Right renal pelvis (tissue), 4 donors: ENCODE measurements at places on chromosomes 6 and 20.

DNA sequence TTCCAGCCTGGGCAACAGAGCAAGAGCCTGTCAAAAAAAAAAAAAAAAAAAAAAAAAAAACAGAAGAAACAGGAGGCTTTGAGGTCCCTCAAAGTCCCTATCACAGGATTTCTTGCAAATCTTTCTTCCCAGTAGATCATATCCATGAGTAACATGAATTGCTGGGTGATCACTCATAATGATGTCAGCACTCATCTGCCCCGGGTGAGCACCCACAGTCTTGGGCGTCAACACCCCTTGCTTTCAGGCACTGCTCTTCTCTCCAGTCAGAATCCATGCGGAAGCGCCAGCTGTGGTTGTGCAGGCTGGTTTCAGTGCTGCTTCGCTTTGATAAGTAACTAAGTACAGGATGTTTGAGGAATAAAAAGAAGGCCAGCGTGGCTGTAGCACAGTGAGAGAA is 40.2 kb upstream of the INSM1 start:
- no peak for DNase-seq

DNA sequence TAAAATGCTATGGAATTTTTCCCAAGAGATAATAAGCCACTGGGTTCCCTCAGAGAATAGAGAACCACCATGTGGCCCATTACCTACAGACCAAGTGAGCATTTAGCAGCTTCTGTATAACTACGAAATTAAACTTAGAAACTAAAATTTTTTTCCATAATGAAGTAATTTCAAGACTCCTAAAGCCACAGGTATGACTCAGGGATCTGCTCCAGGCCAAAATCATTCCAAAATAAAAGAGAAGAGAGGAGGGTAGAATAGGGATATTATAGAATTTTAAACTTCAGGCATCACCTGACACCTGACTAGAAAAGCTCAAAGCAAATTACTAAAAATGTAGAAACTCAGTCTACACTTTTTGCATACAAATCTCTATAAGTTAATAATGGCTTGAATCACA is 108.9 kb upstream of the DST start:
- DNase-seq = no peak

- DNase-seq = no peak
Measured at GRCh38 chr20:36646678-36647077, 682 bp upstream of the SLA2 start.

DNA sequence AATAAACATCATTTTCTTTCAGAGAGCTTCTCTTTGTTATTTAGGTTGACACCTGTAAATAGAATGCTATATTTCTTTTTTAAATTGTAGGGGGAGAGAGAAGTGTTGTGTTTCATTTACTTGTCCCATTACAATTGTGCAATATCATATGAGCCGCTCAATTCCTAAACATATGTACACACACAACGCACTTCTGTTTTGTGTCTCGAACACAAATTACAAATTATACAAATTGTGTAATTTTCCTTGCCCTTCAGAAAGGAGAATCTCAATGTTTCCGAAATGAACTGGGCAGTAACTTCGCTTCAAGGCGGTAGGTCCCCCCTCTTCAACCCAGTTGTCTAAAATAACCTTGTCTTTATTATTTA is 2.6 kb upstream of the ABT1 start:
- DNase-seq = no peak

DNA sequence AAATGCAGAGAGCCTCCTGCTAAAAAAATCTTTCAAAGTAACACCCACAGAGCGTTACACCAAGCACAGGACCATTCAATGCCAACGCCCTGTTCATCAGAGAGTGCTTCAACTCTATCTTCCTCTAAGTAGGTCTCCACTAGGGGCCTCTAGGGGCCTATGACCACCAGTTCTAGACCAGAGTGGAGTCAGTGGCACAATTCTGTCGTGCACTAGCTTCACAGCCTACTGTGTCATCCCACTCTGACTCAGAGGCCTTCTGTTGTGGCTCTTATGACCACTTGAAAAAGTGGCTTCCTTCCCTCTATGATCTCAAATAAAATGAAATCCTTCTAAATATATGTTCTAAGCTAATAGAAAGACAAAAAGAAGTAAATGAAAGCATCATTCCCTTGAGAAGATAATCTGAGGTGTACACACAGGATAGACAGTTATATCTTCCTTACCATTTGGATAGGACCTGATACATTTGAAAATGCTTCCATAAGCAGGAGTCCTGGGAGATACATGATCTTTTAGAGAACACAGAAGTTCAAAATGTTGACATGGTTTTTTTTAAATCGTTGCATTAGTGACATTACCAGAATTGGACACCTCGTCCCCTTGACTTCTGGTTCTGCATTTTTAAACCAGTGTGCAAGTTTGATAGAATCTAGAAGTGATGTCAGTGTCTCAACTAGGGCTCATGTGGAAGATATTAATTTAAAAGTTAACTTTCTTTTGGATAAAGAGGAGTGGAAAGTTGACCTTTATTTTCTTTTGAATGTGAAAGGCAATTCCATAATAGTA is 151.9 kb downstream of the SH3BGRL2 start:
- DNase-seq = no peak

DNA sequence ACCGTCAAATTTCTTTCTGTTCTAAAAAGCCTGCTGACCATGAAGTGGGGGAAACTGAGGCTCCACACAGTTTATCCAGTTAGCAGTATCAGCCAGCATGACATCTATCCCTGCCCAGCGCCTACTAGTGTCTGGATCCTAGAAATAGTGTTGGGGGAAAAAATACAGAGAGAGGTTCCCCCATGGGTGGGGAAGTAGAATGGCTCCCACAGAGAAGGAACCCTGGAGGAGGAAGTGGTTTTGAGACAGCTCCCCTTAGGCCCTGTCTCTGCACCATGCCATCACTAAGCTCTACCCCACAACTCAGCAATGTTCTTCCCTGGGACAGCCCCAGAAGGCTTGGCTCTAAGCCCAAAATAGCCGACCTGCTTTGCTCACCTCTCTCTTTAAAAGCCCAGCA is 153.4 kb downstream of the MBOAT1 start:
- DNase-seq = no peak

- peak; percentile 52 for DNase-seq
Measured at GRCh38 chr6:116268589-116269293, 11.0 kb downstream of the TSPYL1 start.

DNA sequence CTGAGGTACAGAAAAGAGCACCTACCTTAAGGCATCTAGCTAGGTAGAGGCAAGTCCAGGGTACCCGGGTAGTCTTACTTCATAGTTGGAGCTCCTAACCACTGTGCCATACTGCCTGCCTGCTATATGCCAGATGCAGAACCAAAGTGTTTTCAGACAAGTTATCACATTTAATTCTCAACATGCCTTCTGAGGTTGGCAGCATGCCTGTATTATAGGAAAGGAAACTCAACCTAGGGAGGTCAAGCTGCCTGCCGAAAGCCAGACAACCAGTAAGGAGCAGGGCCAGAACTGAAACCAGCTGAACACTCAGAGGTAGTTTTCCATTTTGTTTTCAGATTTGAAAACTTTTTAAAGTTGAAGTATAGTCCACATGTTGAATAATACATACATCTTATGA is 5.4 kb downstream of the CTNNBL1 start:
- no peak for DNase-seq

DNA sequence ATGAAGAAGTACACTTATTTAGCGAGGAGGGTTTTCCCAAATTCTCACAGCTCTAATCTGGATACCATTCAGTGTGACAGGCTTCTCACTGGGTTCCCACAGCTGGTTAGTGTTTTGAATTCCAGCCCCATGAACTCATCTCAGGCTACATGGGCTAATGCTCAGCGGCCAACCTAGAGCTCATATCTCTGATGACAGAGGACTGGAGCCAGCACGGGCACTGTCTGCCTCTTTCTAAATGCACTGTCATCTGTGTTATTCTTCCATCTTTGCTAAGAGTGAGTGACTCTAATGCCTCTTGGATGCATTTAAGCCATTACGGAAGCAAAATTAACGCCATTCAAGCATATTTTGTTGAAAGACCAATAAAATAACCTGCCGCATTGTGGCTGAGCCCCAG is 308.9 kb upstream of the JAG1 start:
- DNase-seq = no peak

GRCh38 chr6:110813338-110814101 is 1.7 kb downstream of the CDK19 start:
- peak; percentile 13 for DNase-seq

DNA sequence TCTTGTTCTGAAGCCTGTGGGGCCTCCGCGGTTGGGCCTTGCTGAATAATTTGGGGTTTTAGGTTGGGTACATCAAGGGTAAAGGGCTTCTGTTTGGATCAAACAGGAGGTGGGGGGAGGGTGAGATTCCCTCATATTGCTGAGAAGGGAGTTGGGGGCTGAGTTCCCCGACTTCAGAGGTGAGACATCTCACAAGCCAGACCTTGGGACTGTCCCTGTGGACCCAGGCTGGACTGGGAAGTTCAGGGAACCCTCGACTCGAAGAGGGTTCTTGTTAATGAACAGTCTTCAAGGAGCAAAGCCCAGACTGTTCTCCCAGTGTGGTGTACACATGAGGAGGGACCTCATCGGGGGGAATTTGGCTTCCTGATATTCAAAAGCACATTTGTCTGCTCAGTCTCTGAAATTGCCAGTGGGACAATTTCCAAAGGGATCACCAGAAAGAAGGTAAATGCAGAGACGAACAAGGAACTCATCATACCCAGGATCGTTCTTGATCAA is 118.5 kb downstream of the SYCP2 start:
- DNase-seq = no peak
